ENCODE measurements at places on chromosomes 3 and 15. TPM values are rescaled to one million over a fixed set of nuclear protein-coding genes. Genes with fewer than 3 reads are reported as not detected.

DNA sequence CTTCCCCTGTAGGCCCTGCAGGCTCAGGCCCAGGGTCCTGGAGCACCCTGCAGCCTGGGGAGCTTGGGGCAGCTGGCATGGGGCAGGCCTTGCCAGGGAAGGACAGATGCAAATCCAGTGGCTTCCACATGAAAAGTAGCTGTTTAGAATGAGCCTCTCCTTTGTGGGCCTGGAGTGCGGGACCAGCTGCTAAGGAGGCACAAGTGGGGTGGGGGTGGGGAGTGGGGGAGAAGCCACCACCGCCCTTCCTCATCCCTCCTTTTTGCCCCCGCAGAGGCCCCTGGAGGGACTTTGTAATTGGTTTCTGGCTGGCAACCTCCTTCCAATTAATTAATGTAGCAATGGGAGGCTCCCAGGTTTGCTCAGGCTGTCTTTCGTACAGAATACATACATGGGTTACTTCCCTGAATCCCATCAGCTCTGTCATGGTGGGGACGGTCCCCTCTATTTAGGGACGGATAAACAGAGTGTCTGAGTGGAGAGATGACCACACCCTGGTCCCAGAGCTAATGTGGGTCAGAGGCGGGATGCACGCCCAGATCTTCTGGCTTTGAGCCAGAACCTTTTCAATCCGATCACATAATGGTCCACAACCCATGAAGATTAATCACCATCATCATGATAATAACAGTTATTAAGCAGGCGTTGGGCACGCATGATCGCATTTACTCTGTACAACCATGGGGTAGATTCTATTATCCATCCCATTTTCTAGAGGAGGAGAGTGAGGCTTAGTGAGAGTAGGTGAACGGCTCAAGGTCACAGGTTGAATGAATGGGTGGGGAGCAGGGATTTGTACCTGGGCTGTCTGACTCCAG is 6.2 kb downstream of the CORO2B start:
- no peak for DNase-seq
- H3K36me3 ChIP-seq: no peaks in the 10 kb centered on the region
- H3K27ac ChIP-seq: no peak overlapping the region
- no peak overlapping the region for H3K4me3 ChIP-seq
- peaks cover 16% of the 10 kb centered on the region for H3K4me1 ChIP-seq

DNA sequence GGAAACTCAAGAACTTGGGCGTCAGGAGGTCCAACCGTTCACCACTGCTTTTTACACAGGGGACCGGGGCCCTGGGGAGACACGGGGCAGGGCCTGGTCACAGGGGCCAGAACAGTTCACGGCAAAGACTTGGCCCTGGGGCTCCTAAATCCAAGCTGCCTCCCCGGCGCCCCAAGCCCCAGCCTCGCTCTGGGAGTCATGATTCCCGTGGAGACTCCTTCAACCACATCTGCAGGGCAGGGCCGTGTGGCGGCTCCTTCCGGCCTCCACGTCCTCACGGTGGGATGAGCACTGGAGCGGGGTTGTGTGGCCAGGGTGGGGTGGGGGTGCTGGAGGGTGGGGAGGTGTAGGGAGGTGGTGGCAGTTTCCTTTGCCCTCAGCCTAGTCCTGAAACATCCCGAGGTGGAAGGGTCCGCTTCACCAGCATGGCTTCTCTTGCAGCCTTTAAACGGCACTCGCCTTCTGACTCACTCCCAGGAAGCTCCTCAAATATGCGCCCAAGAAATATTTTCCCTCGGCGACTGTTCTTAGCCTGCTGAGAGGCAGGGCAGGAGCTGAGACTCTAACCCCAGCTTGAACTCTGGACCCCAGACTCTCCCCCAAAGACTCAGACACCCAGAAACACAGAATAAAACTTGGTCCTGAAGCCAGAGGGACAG is 1.8 kb downstream of the MUC4 start:
- H3K4me1 ChIP-seq: peaks cover 15% of the 10 kb centered on the region
- H3K27me3 ChIP-seq: no peaks in the 10 kb centered on the region
- DNase-seq: no peak
- H3K36me3 ChIP-seq: no peaks in the 10 kb centered on the region

DNA sequence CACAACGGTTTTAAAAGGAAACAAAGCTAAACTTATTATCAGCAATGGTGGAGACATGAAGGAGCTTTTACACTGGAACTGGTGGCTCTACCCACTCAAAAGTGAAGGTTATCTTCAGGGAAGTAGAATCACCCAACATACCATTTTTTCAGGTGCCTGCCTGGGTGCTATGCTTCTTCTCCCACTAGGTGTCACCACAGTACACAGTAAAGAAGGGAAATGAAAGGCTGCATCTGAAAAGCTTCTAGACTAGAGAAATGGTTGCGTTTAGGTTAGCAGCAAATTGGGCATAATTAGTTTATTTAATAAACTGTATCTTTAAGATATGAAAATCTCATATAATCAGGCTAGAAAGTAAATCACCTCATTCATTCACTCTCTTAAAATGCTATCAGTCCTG is 47.0 kb upstream of the SELENOK start:
- no peaks in the 10 kb centered on the region for H3K4me1 ChIP-seq
- peak; percentile 47 for DNase-seq
- H3K27ac ChIP-seq: no peak overlapping the region
- H3K27me3 ChIP-seq: peaks cover 34% of the 10 kb centered on the region
- H3K36me3 ChIP-seq: peaks cover 1% of the 10 kb centered on the region

GRCh38 chr15:85582131-85583079 is 202.0 kb downstream of the AKAP13 start:
- H3K4me3 ChIP-seq: peak overlapping the region; percentile 84
- peaks cover 35% of the 10 kb centered on the region for H3K36me3 ChIP-seq
- H3K4me1 ChIP-seq: peaks cover 73% of the 10 kb centered on the region

GRCh38 chr3:188832146-188832545 is 339.6 kb upstream of the TPRG1 start:
- DNase-seq: no peak
- no peaks in the 10 kb centered on the region for H3K27me3 ChIP-seq
- H3K36me3 ChIP-seq: no peaks in the 10 kb centered on the region
- H3K4me1 ChIP-seq: peaks cover 11% of the 10 kb centered on the region
- no peak overlapping the region for H3K27ac ChIP-seq

GRCh38 chr3:39707314-39707909 is 102.0 kb upstream of the MYRIP start:
- H3K27ac ChIP-seq: no peak overlapping the region
- no peaks in the 10 kb centered on the region for H3K36me3 ChIP-seq
- no peaks in the 10 kb centered on the region for H3K27me3 ChIP-seq
- no peak overlapping the region for H3K4me3 ChIP-seq

GRCh38 chr3:51605938-51606337 is 65.1 kb upstream of the TEX264 start:
- no peaks in the 10 kb centered on the region for H3K27me3 ChIP-seq
- no peak overlapping the region for H3K27ac ChIP-seq
- H3K4me1 ChIP-seq: peaks cover 14% of the 10 kb centered on the region
- no peak for DNase-seq

- H3K27me3 ChIP-seq: no peaks in the 10 kb centered on the region
- no peaks in the 10 kb centered on the region for H3K36me3 ChIP-seq
- H3K27ac ChIP-seq: no peak overlapping the region
- no peak overlapping the region for H3K4me3 ChIP-seq
- DNase-seq: peak; percentile 65
Observed at GRCh38 chr15:42704492-42704926, 32.4 kb downstream of the CDAN1 start.

GRCh38 chr3:123439806-123440580 is 8.9 kb downstream of the ADCY5 start:
- peaks cover 42% of the 10 kb centered on the region for H3K27me3 ChIP-seq
- H3K4me1 ChIP-seq: no peaks in the 10 kb centered on the region
- H3K27ac ChIP-seq: no peak overlapping the region
- DNase-seq: no peak

DNA sequence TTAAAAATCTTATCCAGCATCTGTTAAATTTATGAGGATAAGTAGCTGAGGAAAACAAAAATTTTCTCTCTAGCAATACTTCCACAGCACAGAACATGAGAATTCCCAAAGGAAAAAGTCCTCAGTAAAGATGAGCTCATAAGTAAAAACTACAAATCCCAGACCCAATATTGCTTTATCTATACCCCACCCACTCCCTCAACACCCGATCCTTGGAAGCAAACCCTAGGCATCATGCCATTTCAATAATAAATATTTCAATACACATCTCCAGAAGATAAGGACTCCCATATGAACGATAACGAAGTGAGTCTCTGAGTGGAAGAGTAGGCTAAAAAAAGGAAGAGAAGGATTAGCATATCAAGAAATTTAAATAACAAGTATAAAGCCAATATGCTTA is 8.3 kb upstream of the PRR20G start:
- peaks cover 2% of the 10 kb centered on the region for H3K36me3 ChIP-seq
- H3K4me1 ChIP-seq: no peaks in the 10 kb centered on the region
- no peak overlapping the region for H3K27ac ChIP-seq
- H3K4me3 ChIP-seq: no peak overlapping the region
- DNase-seq: no peak

DNA sequence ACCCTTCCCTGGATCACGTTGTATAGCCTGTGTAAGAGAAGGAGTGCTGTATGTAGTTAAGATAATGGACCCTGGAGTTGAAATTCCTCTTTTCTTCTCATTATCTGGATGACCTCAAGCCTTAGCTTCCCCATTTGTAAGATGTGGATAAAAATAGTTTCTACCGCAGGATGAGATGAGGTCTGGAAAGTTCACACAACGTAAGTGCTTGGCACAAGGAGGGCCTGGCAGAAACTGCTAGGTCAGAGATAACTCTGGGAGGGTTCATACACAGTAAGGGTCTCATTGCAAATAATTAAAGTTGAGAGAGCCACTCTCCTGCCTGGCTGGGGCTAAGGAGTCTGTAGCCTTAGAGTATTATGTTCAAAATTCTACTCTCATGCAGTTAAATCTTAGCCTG is 214.4 kb downstream of the LRTM1 start:
- no peaks in the 10 kb centered on the region for H3K4me1 ChIP-seq
- H3K4me3 ChIP-seq: no peak overlapping the region
- no peaks in the 10 kb centered on the region for H3K27me3 ChIP-seq
- DNase-seq: no peak
- no peaks in the 10 kb centered on the region for H3K36me3 ChIP-seq
- no peak overlapping the region for H3K27ac ChIP-seq

GRCh38 chr15:75483106-75483505 is 31.6 kb upstream of the SIN3A start:
- no peaks in the 10 kb centered on the region for H3K4me1 ChIP-seq
- H3K27me3 ChIP-seq: no peaks in the 10 kb centered on the region
- H3K4me3 ChIP-seq: no peak overlapping the region
- DNase-seq: no peak
- H3K36me3 ChIP-seq: no peaks in the 10 kb centered on the region

- H3K4me3 ChIP-seq: no peak overlapping the region
- no peak overlapping the region for H3K27ac ChIP-seq
- H3K4me1 ChIP-seq: no peaks in the 10 kb centered on the region
- no peaks in the 10 kb centered on the region for H3K27me3 ChIP-seq
- DNase-seq: no peak
Observed at GRCh38 chr3:133374708-133375402, 25.0 kb upstream of the BFSP2 start.

GRCh38 chr3:16928386-16929132 is 43.8 kb downstream of the PLCL2 start:
- DNase-seq: no peak
- no peak overlapping the region for H3K4me3 ChIP-seq
- peaks cover 1% of the 10 kb centered on the region for H3K36me3 ChIP-seq
- H3K27me3 ChIP-seq: no peaks in the 10 kb centered on the region
- H3K4me1 ChIP-seq: peaks cover 73% of the 10 kb centered on the region

GRCh38 chr3:183468424-183468823 is 40.0 kb upstream of the MCF2L2 start:
- no peaks in the 10 kb centered on the region for H3K36me3 ChIP-seq
- H3K4me3 ChIP-seq: peak overlapping the region; percentile 82
- no peaks in the 10 kb centered on the region for H3K27me3 ChIP-seq
- H3K4me1 ChIP-seq: peaks cover 24% of the 10 kb centered on the region

GRCh38 chr3:146065573-146066006 is 95.4 kb downstream of the PLOD2 start:
- peak; percentile 2 for DNase-seq
- H3K36me3 ChIP-seq: no peaks in the 10 kb centered on the region
- H3K27me3 ChIP-seq: no peaks in the 10 kb centered on the region
- H3K27ac ChIP-seq: no peak overlapping the region
- H3K4me1 ChIP-seq: no peaks in the 10 kb centered on the region

- DNase-seq: no peak
- no peak overlapping the region for H3K27ac ChIP-seq
- no peaks in the 10 kb centered on the region for H3K27me3 ChIP-seq
- H3K4me1 ChIP-seq: no peaks in the 10 kb centered on the region
Observed at GRCh38 chr3:68706096-68706495, 226.3 kb downstream of the TAFA4 start.

DNA sequence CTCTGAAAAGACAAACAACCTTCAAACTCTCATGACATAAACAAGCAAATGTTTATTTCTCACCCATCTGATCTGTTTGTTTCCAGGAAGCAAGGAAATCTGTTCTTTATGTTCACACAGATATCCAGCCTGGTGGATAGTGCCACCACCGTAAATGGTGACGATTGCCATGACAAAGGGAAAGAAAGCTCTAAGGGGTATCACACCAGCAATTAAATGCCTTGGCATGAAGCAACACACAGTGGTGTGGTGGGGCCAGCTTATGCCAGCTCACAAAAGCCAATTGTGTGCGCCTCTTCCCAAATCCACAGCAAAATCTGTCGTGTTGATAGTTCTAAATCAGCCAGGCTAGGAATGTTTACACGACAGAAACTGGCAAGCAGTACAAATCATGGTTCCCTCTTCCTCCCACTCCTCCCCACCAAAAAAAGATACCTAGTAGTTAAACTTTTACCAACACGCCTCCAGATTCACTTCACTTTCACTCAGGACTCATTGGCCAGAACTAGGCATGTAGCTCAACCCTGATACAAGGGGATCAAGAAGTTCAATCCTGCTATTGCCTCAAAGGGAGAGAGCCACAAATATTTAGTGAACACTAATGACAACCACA is 189.2 kb upstream of the SLCO3A1 start:
- H3K27ac ChIP-seq: no peak overlapping the region
- H3K36me3 ChIP-seq: no peaks in the 10 kb centered on the region
- H3K4me1 ChIP-seq: peaks cover 6% of the 10 kb centered on the region

GRCh38 chr3:139794469-139795265 is 116.9 kb upstream of the NMNAT3 start:
- no peaks in the 10 kb centered on the region for H3K4me1 ChIP-seq
- no peak for DNase-seq
- H3K27me3 ChIP-seq: peaks cover 8% of the 10 kb centered on the region
- H3K27ac ChIP-seq: no peak overlapping the region
- H3K36me3 ChIP-seq: no peaks in the 10 kb centered on the region
- no peak overlapping the region for H3K4me3 ChIP-seq

GRCh38 chr3:154135511-154136173 is 14.5 kb downstream of the ARHGEF26 start:
- no peak for DNase-seq
- no peaks in the 10 kb centered on the region for H3K4me1 ChIP-seq
- H3K27me3 ChIP-seq: peaks cover 20% of the 10 kb centered on the region
- H3K4me3 ChIP-seq: no peak overlapping the region
- no peaks in the 10 kb centered on the region for H3K36me3 ChIP-seq

- no peak overlapping the region for H3K27ac ChIP-seq
- DNase-seq: no peak
- no peak overlapping the region for H3K4me3 ChIP-seq
- no peaks in the 10 kb centered on the region for H3K36me3 ChIP-seq
Observed at GRCh38 chr15:54599386-54599785, 597.4 kb downstream of the RSL24D1 start.

SERPINI2 gene
- total RNA-seq: not detected

PLAAT1 gene
- total RNA-seq: not detected

ZNF620 gene
- 7.4 TPM for total RNA-seq

CAMK2N2 gene
- 0.35 TPM for total RNA-seq

MUC13 gene
- not detected for total RNA-seq

ECE2 gene
- not detected for total RNA-seq

FGF12 gene
- not detected for total RNA-seq

SI gene
- total RNA-seq: not detected

GNAT1 gene
- not detected for total RNA-seq

VPS33B gene
- total RNA-seq: 25.5 TPM

CAMP gene
- total RNA-seq: not detected
